ENCODE measurements at places on chromosomes 6 and 20.
A peak's percentile ranks its signal among the peaks of the same experiment; 100 is the strongest.

DNA sequence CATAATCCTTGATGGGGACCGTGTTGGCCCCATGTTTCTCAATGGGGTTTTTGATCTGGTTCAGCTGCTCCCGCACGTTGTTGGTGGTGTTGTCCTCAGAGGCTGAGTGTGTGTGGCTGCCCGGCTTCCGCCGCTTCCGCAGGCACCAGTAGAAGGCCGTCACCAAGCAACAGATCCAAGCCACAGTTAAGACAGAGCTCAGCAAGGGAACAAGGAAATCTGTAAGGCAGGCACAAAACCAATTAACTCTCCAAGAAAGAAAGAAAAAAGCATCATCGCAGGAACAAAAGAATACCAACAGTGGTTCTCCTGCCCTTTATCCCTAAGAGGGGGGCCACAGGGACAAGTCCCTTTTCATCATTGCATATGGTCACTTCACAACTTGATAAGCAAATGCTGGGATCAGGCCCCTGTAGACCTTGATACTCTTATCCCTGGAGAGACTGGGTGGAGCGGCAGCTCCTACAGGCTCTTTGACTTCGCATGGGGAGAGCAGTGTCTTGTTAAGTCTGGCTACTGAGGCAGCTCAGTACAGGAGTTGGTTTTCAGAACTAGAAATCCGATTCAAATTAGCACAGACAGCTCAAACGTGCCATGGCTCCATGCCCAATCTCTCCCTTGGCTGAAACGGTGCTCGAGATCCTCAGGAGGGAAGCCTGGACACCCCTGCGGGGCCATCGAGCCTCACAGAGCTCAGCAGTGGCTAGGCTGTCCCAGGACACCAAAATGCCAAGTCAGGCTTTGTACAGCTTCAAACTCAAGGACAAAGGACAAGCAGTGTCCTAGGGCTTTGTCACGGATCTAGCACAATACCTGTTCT is 33.9 kb downstream of the JAG1 start:
- DNase-seq, result no peak

DNA sequence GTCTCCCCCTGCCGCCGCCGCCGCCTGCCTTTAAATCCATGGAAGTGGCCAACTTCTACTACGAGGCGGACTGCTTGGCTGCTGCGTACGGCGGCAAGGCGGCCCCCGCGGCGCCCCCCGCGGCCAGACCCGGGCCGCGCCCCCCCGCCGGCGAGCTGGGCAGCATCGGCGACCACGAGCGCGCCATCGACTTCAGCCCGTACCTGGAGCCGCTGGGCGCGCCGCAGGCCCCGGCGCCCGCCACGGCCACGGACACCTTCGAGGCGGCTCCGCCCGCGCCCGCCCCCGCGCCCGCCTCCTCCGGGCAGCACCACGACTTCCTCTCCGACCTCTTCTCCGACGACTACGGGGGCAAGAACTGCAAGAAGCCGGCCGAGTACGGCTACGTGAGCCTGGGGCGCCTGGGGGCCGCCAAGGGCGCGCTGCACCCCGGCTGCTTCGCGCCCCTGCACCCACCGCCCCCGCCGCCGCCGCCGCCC is 474 bp downstream of the CEBPB start:
- DNase-seq, result peak; percentile 85

DNA sequence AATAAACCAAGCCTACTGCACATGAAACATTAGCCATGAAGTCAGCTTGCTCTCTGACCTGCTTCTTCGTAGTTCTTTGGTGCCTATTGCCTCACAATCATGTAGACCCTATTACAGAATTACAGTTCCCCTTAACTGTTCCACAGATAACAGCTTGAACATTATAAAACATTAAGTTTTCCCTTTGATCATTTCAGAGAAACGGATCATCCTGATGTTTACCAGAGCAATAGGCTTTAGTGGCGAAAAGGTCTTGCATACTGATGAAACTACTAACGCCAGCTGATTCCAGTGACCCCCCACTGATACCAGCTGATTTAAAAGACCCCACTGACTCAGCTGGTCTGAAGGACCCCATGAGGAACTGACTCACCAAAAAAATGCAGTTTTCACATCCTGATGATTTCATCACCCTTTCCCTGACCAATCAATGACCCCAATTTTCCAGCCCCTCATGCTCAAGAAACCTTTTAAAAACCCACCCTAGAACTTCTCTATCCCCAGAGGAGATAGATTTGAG is 39.4 kb upstream of the MLIP start:
- DNase-seq, result no peak

DNA sequence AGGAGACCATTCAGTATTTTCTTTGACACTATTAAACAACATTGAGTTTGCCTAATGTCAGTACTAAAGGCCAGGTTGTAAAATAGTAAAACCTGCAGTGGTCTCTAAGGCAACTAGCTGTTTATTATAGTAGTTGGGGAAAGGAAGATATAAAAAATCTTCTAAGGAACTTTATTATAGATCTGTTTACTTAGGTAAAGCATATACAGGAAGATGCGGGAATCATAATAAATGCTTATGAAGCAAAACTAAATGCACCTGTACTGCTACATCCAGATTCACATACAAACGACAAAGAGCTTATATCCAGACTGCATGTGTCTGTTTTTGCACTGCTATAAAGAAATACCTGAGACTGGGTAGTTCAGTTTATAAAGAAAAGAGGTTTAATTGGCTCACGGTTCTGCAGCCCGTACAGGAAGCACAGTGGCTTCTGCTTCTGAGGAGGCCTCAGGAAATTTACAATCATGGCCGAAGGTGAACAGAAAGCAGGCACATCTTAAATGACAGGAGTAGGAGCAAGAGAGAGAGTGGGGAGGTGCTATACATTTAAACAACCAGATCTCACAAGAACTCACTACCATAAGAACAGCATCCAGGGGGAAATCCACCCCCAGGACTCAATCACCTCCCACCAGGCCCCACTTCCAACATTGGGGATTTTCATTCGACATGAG is 8.7 kb upstream of the TRIM39 start:
- DNase-seq, result no peak

DNA sequence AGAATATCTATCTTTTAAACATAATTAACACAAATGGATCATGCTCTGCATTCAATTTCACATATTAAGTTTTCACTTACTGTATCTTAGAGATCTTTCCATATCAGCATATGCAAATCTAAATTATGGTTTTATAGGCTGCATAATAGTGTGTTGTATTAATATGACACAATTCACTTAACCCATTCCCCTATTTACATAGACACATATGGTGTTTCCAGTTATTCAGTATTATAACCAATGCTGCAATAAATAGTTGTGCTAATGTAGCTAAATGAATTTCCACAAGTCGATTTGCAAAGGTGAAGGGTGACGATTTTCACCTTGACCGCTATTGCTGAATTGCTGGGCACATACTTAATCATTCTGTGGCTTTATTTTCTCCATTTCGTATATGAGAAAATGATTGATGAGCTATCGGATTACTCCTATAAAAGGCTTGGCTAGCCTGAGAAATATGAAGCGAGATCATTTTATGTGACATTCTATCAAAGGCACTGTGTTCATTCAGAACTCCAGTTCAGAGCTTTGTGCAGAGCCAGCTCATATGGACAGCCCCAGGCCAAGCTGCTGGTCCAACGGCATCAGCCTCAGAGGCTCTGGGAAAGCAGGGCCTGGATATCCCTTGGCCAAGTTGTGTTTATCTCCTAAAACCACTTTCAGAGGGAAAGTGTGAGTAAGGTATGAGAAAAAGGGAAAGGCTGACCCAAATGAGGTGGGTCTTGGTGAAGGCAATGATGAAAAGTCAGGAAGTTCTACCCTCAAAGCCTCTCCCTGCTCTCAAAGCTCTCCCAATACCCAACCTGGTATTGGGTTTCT is 50.8 kb downstream of the GFOD1 start:
- no peak for DNase-seq

GRCh38 chr20:17533396-17533795 is 2.2 kb upstream of the BFSP1 start:
- DNase-seq, result peak; percentile 67

DNA sequence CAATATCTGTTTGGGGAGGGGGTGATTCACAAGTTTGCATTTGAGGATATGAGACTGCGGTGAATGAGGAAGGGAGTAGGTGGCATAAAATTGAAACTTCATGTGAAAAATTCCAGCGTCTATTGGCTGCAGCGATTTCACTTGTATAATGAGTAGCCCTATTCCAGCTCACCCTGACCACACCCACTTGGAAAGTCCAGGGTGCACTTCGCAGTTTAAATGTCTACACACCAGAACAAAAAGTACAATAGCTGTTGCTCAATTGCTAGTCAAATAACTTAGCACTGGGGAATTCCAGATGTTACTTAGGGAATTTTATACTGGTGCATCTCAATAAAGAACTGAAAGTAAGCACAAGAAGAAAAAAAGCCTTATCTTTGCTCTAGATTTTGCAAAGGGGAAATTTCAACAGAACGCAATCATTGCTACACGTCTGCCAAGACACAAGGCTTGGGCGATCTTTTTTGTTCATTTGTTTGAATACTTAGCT is 6.3 kb downstream of the TNFAIP3 start:
- no peak for DNase-seq

DNA sequence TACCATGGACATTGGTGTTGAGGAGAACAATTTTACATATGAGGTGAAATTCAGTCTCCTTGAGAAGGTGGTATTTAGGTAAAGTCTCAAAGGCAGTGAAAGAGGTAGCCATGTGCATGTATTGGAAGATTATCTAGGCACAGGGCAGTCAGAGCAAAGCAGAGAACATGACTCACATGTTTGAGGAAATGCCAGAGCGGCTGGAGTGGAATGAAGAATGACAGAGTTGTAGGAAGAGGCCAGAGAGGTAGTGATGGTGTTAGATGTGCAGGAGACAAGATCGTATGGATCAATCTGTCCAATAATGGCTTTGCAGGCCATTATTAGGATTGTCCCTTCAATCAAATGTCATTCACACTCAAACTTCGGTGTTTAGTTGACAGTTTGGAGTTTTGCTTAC is 449.4 kb upstream of the PTCHD4 start:
- no peak for DNase-seq

- DNase-seq, result no peak
These were observed 60.3 kb downstream of the KCNB1 start for GRCh38 chr20:49422161-49422560.

GRCh38 chr6:156848123-156848522 is 70.9 kb downstream of the ARID1B start:
- DNase-seq, result no peak

DNA sequence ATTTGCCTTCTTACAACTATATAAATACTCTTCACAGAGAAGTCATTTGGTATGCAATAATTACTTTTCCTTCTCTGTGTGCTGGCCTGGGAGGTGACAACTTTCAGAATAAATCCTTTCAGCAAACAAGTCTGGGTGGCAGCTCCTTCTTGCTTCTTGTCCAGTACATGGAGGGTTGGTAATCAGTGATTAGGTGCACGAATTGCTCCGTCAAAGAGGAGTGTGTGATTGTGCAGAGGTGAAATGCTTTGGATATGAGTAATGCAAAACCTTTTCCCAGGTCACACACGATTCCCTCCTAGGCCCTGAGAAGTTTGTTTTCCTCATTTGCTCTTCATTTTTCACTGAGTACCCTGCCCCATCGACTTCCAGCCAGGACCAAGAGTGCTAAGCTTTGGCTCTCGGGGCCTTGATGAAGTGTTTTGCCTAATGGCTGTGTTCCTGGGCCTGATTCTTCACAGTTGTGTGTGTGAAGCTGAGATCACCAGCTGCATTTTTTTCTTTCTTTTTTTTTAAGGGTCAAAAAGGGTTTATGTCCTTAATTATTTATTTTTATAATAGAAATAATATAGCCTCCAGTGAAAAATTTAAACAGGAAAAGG is 216.5 kb downstream of the ZMYND8 start:
- no peak for DNase-seq

DNA sequence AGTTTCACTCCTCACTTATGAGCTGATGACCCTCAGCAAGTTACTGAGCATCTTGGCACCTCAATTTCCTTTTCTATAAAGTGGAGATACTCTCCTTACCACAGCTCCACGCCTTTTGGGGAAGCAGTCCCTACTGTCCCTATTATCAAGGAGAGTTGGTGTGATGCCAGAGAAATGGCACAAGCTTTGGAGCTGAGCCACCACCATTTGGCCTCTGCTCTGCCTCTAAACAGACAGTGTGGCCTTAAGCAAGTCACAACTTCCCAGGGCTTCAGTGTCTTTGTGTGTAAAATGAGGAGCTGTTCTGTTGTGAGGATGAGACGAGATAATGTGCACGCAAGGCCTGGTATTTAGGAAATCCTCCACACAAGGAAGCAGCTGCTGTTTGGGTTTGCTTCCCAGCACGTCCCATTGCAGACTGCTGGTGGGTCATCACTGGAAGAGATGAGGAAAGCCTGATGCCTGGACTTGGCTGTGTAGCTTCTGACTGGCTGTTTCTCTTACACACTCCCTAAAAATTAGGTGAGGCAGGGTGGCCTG is 18.5 kb downstream of the NSFL1C start:
- no peak for DNase-seq

GRCh38 chr6:168956141-168956838 is 297.4 kb downstream of the THBS2 start:
- DNase-seq, result no peak

GRCh38 chr20:31819083-31819784 is at the start of gene MYLK2:
Gene MYLK2, plus strand, starts transcription at chr20:31819356. Its CDS starts 225 bp downstream, at chr20:31819581.
- DNase-seq, result no peak

DNA sequence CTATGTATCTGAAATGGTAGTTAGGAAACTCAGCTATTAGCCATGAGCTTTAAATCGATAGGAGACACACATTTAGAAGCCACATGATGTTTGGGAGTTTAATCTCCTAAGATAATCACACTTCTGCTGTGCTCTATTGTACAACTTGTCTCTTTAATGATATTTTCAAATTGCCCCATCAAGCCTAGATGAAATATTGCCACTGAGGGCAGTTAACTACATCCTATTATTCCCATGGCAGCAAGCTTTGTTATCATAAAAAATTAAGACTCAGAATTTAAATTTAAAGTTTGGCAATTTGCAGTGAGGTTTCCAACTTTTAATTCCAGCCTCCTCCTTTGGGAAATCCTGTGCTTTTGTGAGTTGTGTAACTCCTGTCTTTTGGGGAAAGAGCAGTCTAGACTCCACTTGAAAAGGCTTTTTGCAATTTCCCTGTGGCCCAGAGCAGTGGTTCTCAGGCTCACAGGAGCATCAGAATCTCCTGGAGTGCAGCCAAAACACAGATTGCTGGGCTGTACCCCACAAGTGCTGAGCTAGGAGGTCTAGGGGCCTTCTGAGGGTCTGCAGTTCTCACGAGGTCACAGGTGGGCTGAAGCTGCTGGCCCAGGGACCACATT is 792.4 kb downstream of the QKI start:
- no peak for DNase-seq

DNA sequence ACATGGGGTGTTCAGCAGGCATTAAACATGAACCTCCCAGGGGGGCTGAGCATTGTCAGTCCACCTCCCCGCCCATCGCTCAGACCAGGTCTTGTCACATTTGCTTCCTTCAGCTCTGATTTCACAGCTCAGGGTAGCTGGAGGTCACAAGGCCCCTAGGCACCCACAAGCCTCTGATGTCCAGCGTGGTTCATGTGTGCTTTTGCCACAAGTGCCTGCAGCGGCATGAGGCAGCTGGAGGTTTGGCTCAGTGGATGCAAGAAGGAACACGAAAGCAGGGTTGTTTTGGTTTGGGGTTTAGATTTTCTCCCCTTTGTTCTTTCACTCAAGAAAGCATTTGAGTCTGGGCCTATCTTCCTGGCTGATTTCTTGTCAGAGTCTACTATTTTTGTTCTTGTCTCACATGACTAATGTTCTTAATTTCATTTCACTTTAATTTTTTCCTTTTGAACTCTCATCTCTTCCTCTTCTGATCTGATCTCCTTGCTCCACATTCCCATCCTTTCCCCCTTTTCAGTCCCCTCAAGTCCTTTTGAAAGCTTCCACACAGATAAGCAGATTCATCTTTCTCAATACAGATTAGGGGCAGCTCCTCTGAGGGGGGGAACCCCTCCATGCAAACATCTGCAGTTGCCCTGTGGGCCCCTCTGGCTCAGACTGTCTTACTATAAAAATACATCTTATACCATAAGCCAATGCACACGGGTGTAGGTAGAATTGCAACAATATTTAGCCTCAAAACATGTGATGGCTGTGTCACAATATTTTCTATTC is 68.1 kb upstream of the CEP85L start:
- peak; percentile 50 for DNase-seq
